Type B pancreatic cell (in vitro differentiated cells): ENCODE measurements at places on chromosomes 5 and 9. TPM values are rescaled to one million over a fixed set of nuclear protein-coding genes. Genes with fewer than 3 reads are reported as not detected.

Gene UBE2QL1
- 5.6 and 6.9 TPM in 2 replicates for total RNA-seq

Gene SLC45A2
- 0.62 and 2.1 TPM in 2 replicates for total RNA-seq

Gene BASP1
- 131 and 197 TPM in 2 replicates for total RNA-seq

Gene SAXO1
- total RNA-seq = 0.48 TPM in 1 of 2 replicates, not detected in the other

Gene FAM163B
- not detected in 2 replicates for total RNA-seq

Gene RNF208
- 12.1 and 15.7 TPM in 2 replicates for total RNA-seq

Gene DOK3
- total RNA-seq = 6.2 and 6.9 TPM in 2 replicates

Gene ARL15
- total RNA-seq = 15.8 and 16.9 TPM in 2 replicates

Gene RASA1
- total RNA-seq = 32.1 and 33.0 TPM in 2 replicates

Gene NEUROG1
- 3.7 TPM in 1 of 2 replicates, not detected in the other for total RNA-seq

Gene PAX5
- not detected in 2 replicates for total RNA-seq

Gene REXO4
- 26.5 and 28.9 TPM in 2 replicates for total RNA-seq

Gene RMND5B
- 41.8 and 52.1 TPM in 2 replicates for total RNA-seq

Gene ADGRV1
- total RNA-seq = 13.6 and 29.5 TPM in 2 replicates

Gene SHB
- total RNA-seq = 14.4 and 20.0 TPM in 2 replicates

Gene NADK2
- 27.2 and 38.4 TPM in 2 replicates for total RNA-seq

Gene GLDC
- total RNA-seq = 4.9 and 11.8 TPM in 2 replicates

GRCh38 chr5:64765804-64766504, 2.5 kb downstream of the SREK1IP1 start:
- H3K27me3 ChIP-seq = no peaks in the 10 kb centered on the region
- peak overlapping the region; percentile 35 for H3K4me3 ChIP-seq
- peaks cover 29% of the 10 kb centered on the region for H3K4me1 ChIP-seq
- peaks cover 12% of the 10 kb centered on the region for H3K36me3 ChIP-seq

GRCh38 chr9:5834214-5834613, 1.3 kb upstream of the ERMP1 start:
- no peak for DNase-seq
- H3K36me3 ChIP-seq = no peaks in the 10 kb centered on the region
- H3K4me3 ChIP-seq = peak overlapping the region; percentile 94
- H3K27ac ChIP-seq = peak overlapping the region; percentile 5

DNA sequence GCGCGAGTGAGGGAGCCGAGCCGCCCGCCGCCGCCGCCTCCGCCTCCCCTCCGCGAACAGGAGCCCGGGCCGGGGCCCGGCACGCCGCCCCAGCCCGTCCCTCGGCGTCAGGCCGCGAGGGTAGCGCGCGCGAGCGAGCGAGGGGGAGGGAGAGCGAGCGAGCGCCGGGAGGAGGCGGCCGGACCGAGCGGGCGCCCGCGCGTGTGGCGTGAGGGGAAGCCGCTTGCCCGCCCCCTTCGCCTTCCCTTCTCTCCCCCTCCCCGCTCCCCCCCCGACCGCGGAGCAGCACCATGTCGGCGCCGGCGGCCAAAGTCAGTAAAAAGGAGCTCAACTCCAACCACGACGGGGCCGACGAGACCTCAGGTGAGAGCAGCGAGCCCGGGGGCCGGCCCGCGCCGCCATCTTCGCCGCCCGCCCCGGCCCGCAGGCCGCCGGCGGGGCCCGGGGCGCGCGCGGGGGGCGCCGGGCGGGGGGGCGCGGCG, 312 bp downstream of the SET start:
- no peak overlapping the region for H3K27ac ChIP-seq
- H3K4me1 ChIP-seq = peaks cover 38% of the 10 kb centered on the region
- DNase-seq = no peak
- H3K4me3 ChIP-seq = peak overlapping the region; percentile 55
- peaks cover 4% of the 10 kb centered on the region for H3K27me3 ChIP-seq

DNA sequence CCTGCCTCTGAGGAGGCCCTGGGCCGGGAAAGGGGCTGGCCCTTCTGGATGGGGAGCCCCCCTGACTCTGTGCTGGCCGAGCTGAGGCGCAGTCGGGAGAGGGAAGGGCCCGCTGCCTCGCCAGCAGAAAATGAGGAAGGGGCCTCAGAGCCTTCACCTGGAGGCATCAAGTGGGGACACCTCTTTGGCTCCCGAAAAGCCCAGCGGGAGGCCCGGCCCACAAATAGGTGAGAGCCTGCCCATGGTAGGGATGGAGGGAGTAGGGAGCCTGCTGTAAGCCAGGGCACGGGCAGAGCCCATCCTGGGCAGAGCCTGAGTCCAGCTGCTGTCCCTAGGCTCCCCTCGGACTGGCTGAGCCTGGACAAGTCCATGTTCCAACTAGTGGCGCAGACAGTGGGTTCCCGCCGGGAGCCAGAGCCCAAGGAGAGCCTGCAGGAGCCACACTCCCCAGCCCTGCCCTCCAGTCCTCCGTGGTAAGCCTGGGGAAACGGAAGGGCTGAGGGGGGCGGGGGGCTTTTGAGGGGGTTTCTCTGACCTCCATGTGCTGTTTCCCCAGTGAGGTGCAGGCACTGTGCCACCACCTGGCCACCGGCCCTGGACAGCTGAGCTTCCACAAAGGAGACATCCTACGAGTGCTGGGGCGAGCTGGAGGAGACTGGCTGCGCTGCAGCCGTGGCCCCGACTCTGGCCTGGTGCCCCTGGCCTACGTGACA, 44.3 kb upstream of the TESK1 start:
- peaks cover 2% of the 10 kb centered on the region for H3K27me3 ChIP-seq
- peaks cover 12% of the 10 kb centered on the region for H3K4me1 ChIP-seq
- no peak for DNase-seq
- peaks cover 5% of the 10 kb centered on the region for H3K36me3 ChIP-seq
- no peak overlapping the region for H3K4me3 ChIP-seq
- no peak overlapping the region for H3K27ac ChIP-seq

- no peak overlapping the region for H3K27ac ChIP-seq
- no peaks in the 10 kb centered on the region for H3K27me3 ChIP-seq
- no peak overlapping the region for H3K4me3 ChIP-seq
- peaks cover 5% of the 10 kb centered on the region for H3K36me3 ChIP-seq
- DNase-seq = no peak
- H3K4me1 ChIP-seq = peaks cover 10% of the 10 kb centered on the region
These were observed 199.9 kb downstream of the ADAMTS12 start for GRCh38 chr5:33691856-33692255.

DNA sequence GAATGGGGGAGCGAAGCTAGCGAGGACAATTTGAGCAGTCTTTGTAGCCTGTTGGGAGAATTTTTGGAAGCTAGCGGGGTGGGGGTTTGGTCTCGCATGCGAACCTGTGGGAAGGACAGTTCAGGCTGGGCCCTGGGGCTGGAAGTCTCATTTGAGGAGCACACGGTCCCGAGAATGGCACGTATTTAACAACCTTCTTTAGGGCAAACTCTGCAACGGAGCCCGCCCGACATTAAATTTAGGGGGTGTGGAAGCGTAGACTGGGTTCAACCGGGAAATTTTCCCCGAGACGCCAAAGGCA, 35.2 kb upstream of the NFIB start:
- H3K4me3 ChIP-seq = peak overlapping the region; percentile 92
- DNase-seq = no peak

- H3K27ac ChIP-seq = no peak overlapping the region
- H3K4me1 ChIP-seq = no peaks in the 10 kb centered on the region
- H3K36me3 ChIP-seq = no peaks in the 10 kb centered on the region
- H3K27me3 ChIP-seq = peaks cover 6% of the 10 kb centered on the region
These were observed 20.9 kb downstream of the CSF2 start for GRCh38 chr5:132094393-132095076.

- peaks cover 28% of the 10 kb centered on the region for H3K27me3 ChIP-seq
- no peak overlapping the region for H3K4me3 ChIP-seq
- H3K27ac ChIP-seq = no peak overlapping the region
These were observed 353.6 kb downstream of the SLIT3 start for GRCh38 chr5:168947212-168947868.

DNA sequence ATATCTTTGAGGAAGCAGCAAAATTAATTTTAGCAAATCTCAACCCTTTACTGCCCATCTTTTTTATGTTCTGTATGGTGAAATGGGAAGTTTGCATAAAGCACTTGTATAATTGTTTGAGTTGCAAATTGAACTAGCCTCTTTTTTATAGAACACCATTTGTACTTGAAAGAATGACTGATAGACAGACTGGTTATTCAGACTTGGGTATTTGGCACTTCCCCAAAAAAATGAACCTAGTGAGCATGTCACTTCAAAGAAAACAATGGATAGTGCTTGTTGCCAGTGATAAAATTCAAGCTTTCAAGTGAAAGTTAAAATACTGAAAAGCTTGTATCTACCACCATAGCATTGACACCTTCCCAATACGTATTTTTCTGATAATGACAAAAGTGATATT, 115.8 kb downstream of the ERCC6L2 start:
- no peak for DNase-seq
- no peak overlapping the region for H3K27ac ChIP-seq
- H3K27me3 ChIP-seq = no peaks in the 10 kb centered on the region
- peaks cover 36% of the 10 kb centered on the region for H3K36me3 ChIP-seq

GRCh38 chr5:149990518-149991376, 9.7 kb downstream of the TIGD6 start:
- peak; percentile 73 for DNase-seq
- H3K36me3 ChIP-seq = no peaks in the 10 kb centered on the region
- no peaks in the 10 kb centered on the region for H3K27me3 ChIP-seq
- no peak overlapping the region for H3K4me3 ChIP-seq
- peaks cover 8% of the 10 kb centered on the region for H3K4me1 ChIP-seq

DNA sequence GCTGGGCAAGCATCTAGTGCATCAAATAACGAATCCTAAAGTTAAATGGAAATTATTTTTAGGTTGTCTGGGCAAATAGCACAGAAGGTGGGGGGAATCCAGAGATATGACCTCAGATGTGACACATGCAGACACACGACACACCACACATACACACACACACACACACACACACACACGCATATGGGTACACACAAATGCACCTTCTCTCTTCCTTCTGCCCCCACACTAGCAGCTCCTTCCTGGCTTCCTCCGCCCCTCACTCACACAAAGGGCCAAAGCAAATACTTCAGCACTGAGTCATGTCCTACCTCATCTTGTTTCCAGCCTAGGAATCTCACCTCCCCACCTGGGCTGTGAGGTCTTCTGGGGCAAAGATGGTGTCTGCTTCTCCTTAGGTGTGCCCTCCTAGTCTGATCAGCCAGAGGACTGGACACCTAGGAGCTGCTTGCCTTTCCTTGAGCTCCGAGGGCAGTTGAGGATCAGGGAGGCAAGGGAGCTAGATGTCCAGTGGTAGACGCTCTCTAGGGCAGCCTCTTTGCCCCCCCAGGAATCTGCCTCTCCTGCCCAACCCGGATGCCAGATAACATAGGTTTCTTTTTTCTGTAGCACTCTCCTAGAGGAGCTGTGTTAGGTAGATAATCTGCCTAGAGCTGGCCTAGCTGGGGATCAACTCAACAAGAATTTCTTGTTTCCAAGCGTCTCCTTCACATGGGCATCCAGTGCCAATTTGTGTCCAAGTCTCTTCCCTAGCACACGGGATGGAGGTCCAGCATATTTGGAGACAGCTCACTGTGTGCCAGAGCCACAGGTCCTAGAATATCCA, 14.3 kb upstream of the JADE2 start:
- H3K27ac ChIP-seq = peak overlapping the region; percentile 89
- peaks cover 13% of the 10 kb centered on the region for H3K4me1 ChIP-seq
- DNase-seq = no peak
- no peaks in the 10 kb centered on the region for H3K27me3 ChIP-seq
- peak overlapping the region; percentile 32 for H3K4me3 ChIP-seq
- H3K36me3 ChIP-seq = no peaks in the 10 kb centered on the region

- peak overlapping the region; percentile 73 for H3K4me3 ChIP-seq
- H3K27me3 ChIP-seq = peaks cover 7% of the 10 kb centered on the region
- H3K27ac ChIP-seq = peak overlapping the region; percentile 31
- peak; percentile 82 for DNase-seq
- no peaks in the 10 kb centered on the region for H3K36me3 ChIP-seq
- H3K4me1 ChIP-seq = peaks cover 16% of the 10 kb centered on the region
These were observed 113.0 kb downstream of the GAPVD1 start for GRCh38 chr9:125374443-125375309.

DNA sequence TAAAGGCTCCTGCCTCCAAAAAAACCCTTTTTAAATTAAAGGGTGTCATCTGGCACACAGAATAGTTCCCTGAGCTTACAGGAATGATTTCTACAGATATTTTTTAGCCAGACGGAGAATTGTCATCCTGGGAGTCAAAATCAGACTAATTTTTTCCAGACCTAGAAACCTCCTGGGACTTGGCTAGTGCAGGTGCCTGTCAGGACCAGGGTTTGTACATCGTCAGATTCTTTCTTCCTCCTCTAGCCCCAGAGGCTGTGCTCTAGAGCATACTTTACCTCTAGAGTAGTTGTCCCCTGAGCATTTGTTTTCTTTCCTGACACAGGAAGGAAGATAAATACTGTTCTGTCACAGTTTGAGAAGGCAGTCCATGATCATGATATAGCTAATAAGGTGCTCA, 52.5 kb downstream of the RAB3C start:
- no peak overlapping the region for H3K4me3 ChIP-seq
- H3K27me3 ChIP-seq = no peaks in the 10 kb centered on the region
- no peak for DNase-seq
- no peaks in the 10 kb centered on the region for H3K36me3 ChIP-seq
- no peaks in the 10 kb centered on the region for H3K4me1 ChIP-seq

DNA sequence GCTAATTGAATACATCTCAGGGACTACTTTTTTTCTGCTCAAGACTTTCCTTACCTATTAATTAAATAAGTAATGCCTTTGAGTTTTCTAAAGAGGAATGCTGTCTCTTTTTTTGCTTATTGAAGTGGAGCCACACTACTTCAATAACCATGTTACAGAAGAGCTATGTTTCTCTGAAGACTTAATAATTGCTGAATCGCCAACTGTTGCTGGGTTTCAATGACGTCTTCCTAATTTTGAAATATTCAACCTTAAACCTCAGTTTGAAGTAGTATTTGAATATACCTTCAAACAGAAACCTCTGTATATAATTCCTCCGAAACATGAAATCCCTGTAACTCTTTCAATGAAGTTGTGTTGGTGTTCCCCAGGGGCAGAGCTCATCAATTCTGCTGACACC, 21.0 kb downstream of the NUDT12 start:
- no peak overlapping the region for H3K4me3 ChIP-seq
- DNase-seq = no peak
- H3K4me1 ChIP-seq = peaks cover 3% of the 10 kb centered on the region
- no peaks in the 10 kb centered on the region for H3K27me3 ChIP-seq

GRCh38 chr5:93909356-93909755, 168.0 kb upstream of the POU5F2 start:
- H3K4me1 ChIP-seq = peaks cover 5% of the 10 kb centered on the region
- H3K27me3 ChIP-seq = no peaks in the 10 kb centered on the region
- H3K4me3 ChIP-seq = no peak overlapping the region
- no peak for DNase-seq
- no peaks in the 10 kb centered on the region for H3K36me3 ChIP-seq

- H3K27me3 ChIP-seq = no peaks in the 10 kb centered on the region
- no peaks in the 10 kb centered on the region for H3K4me1 ChIP-seq
- DNase-seq = no peak
- H3K4me3 ChIP-seq = no peak overlapping the region
These were observed 145.0 kb downstream of the ZNF462 start for GRCh38 chr9:107008011-107008410.

- DNase-seq = no peak
- no peak overlapping the region for H3K27ac ChIP-seq
These were observed 425.6 kb upstream of the BRINP1 start for GRCh38 chr9:119794836-119795235.

- no peak overlapping the region for H3K27ac ChIP-seq
- H3K36me3 ChIP-seq = peaks cover 67% of the 10 kb centered on the region
- H3K27me3 ChIP-seq = no peaks in the 10 kb centered on the region
- DNase-seq = no peak
- H3K4me1 ChIP-seq = no peaks in the 10 kb centered on the region
These were observed 42.1 kb downstream of the WDR41 start for GRCh38 chr5:77449981-77450380.
